Non-pigmented ciliary epithelial cell (primary cell): ENCODE measurements at places on chromosomes 13 and 19.

DNA sequence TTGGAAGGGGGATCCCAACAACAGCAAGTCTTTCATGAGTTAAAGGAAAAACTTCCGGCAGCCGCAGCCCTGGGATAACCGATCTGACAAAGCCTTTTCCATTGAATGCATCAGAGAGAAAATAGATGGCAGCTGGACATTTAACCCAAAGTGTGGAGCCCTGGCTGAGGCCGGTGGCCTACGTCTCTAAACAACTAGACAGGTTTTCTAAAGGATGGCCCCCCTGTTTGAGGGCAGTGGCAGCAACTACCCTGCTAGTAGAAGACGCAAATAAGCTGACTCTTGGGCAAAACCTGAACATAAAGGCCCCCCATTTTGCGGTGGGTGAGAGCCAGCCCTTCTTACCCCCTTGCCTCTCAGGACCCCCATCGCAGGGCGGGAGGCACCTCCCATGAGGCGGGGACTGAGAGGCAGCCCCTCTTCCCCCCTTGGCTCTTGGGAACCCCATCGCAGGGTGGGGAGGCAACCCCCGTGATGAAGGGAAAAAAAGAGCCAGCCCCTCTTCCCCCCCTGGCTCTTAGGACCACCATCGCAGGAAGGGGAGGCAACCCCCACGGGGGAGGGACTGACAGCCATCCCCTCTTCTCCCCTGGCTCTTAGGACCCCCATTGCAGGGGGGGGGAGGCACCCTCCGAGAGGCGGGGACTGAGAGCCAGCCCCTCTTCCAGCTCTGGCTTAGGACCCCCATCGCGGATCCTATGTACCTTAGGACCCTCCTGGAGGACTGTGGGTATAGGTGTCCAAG is 2422.9 kb upstream of the PCDH20 start:
- no peak for DNase-seq

- DNase-seq = no peak
These were observed 110.7 kb downstream of the KLF12 start for GRCh38 chr13:74023484-74023883.

DNA sequence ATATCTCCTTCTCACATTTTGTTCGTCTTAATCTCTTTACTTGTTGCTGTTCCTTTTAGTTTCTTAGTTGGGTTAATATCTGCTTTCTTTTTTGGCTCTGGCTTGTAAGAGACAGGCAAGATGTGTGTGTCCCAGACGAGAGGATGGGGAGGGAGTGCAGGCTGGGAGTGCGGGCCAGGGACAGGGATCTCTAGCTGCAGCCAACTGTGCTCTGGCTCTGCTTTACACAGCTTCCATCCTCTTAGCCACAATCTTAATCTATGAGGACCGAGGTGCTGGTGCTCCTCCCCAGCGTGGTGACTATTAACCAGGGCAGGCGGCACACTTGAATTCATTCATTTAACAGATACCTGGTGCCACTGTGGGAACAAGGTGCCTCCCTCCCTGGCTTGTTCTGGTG is 70.9 kb upstream of the WASF3 start:
- no peak for DNase-seq

- DNase-seq = no peak
These were observed 363 bp upstream of the ZNF763 start for GRCh38 chr19:11964496-11964857.

DNA sequence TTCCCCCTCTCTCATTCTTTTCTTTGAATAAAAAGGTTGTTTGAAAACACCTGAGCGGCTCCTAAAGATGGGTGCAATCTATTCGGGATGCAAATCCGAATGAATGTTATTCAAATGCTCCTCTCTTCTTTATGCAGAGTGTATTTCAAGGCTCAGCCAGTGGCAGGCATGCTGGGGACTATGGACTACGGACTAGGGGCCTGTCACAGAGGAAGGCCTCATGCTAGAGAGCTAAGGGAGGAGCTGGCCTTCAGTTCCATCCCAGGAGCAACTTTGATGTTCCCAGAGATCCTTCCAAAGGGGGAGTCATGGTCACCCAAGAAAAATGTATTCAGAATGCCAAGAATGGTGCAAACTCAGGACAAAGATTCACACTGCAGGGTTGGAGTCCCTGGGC is 9.3 kb downstream of the ALOX5AP start:
- no peak for DNase-seq

- DNase-seq = no peak
These were observed 607 bp downstream of the PLEKHJ1 start for GRCh38 chr19:2235381-2236063.

DNA sequence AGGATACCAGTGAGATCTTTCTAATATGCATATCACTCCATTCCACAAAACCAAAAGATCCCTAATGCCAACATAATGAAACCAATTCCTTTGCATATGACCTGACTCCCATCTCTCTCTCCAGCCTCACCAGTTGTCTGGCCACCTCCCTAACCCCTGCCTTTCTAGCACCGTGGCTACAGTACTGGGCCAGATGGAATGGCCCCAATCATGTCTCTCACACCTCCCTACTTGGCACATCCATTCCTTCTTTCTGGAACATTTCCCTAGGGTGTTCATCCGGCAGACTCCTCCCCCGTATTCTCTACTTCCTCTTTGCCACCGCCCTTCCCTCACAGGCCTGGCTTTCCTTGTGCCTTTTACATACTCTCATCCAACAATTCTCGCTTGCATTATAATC is 62.0 kb downstream of the GPALPP1 start:
- no peak for DNase-seq

GRCh38 chr19:22526661-22527272 is 104.6 kb upstream of the ZNF98 start:
- DNase-seq = no peak

GRCh38 chr19:15149737-15150136 is 42.5 kb downstream of the SYDE1 start:
- no peak for DNase-seq

DNA sequence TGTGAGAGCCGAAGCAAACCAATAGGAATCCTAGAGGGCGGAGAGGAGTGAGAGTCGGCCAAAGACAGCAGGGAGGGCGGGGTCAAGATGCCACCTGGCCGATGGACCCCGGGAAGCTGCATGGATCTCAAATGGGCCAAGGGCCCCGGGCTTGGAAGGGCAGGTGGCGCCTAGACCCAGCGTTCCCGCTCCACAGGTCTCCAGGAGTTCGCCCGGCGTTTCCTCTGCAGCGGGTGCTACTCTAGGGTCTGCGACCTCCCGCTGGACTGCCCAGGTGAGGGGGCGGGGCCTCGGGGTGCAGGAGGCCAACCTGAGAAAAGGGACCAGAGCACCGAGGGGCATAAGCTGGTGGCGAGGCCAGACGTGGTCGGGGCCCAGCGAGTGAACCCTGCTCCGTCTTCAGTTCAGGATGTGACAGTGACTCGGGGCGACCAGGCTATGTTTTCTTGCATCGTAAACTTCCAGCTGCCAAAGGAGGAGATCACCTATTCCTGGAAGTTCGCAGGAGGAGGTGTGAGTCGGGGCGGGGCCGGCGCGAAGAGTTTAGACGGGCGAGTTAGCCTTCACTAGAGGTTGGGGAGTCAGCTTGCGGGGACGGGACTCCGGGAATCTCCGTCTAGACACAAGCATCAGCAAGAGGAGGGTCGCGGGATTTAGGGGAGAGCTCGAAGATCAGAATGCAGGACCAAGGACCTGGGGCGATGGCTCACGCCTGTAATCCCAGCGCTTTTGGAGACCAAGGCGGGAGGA is 9.9 kb downstream of the SPACA6 start:
- DNase-seq = no peak

DNA sequence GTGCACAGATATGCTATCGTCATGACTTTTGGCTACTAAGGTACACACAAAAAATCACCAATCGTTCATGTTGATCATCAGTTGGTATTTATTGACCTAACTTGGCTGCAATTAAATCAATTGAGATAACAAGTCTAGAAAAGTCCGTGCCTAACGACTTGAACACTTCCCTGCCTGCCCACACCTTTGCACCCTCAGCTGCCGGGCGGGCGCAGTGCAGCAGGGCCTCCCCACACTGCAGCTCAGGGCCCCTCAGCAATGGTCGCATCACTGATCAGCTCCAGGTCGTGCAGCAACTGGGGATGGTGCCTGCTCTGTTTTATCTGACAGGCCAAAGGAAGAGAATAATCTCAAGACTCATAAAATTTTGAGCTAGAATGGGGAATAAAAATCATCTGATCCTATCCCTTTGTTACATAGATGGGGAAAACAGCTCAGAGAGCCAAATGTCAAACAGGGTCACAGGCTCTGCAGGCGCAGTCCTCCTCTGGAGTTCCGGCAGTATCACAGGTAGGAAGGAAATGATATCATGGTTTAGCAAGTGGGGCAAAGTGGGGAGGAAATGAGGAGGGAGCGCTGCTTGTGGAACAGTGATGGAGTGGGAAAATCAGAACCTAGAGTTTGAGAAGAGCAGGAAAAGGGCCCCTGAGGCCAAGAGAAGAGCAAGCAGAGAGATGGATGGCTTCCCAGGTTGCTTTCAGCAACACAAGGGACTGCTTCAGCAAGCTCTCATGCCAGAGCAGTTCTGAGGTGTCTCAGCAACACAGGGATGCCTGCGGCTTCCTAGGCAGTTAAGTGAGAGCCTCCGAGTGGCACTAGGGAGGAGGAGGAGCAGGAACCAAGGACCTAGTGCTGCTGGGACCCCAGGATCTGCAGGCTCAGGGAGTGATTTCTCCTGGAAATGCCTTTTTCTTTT is 57.5 kb downstream of the SLC7A1 start:
- DNase-seq = no peak

GRCh38 chr13:75196147-75196837 is 285.7 kb downstream of the TBC1D4 start:
- DNase-seq = no peak

DNA sequence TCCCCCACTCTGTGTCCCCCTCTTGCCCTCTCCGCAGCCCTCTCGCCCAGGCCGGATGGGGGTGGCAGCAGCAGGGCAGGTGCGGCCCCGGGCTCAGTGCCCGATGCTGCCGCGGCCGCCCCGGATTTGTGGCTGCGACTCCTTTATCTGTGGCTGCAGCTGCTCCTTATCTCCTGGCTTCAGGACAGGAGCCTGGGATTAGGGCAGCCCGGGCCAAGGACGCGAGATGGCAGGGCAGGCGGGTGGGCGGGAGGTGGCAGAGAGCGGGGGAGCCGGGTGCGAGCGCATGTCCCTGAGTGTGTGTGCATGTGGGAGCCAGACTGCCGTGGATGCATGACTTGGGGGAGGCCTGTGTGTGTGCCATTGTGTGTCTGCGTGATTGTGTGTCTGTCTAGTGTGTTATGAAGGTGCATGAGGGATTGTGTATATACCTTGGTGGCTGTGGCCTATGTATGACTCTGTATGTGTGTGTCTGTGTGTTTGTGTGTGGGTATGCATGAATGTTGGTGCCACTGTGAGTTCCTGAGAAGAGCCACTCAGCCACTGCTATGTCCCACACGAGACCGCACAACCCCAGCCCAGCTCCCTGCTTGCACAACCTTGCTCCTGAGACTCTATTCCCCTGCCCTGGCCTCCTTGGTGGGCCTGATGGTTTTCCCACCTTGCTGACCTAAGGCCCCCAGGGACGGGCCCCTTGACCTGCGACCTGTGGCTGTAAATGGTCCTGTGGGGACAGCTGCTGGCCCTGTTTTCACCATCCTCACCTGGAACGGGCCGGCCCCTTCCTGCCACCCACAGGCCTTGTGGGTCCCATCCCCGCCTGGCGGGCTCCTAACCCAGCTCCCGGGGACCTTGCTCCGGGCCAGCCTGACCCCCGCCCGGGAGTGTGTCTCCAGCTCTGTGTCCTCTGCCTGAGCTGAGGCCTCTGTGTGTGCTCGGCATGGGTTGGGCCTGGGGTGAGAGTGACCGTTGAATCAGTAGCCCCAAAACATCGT is 5.3 kb upstream of the NRTN start:
- no peak for DNase-seq

- no peak for DNase-seq
These were observed 47.5 kb downstream of the ZNF536 start for GRCh38 chr19:30419568-30420180.
